Foreskin keratinocyte (primary cell): ENCODE measurements at places on chromosomes 2 and 18.

DNA sequence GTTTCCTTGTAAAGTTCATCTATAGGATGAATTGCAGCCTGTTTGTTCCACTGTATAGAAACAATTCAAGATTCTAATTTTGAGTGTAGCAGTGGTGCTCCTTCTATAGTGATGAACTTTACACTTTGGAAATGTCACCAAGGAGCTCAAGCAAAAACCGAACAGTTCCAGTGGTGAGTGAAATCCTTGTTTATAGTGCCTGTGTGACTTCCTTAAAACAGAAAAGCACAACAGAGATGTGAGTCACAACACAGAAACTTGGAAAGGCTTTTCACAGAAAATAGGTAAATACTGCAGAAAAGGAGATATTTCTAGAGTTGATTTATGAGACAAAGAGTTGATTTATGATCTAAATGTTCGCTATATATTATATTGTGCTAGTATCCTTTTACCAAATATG lies 482.0 kb downstream of the PTPRM start:
- DNase-seq, result no peak

- no peak for DNase-seq
These were observed 5.9 kb downstream of the GEN1 start for GRCh38 chr2:17759805-17760204.

- peak; percentile 39 for DNase-seq
These were observed 122.6 kb downstream of the CABLES1 start for GRCh38 chr18:23257686-23258565.

- peak; percentile 32 for DNase-seq
These were observed 139.7 kb downstream of the LRP2 start for GRCh38 chr2:169222665-169223064.

DNA sequence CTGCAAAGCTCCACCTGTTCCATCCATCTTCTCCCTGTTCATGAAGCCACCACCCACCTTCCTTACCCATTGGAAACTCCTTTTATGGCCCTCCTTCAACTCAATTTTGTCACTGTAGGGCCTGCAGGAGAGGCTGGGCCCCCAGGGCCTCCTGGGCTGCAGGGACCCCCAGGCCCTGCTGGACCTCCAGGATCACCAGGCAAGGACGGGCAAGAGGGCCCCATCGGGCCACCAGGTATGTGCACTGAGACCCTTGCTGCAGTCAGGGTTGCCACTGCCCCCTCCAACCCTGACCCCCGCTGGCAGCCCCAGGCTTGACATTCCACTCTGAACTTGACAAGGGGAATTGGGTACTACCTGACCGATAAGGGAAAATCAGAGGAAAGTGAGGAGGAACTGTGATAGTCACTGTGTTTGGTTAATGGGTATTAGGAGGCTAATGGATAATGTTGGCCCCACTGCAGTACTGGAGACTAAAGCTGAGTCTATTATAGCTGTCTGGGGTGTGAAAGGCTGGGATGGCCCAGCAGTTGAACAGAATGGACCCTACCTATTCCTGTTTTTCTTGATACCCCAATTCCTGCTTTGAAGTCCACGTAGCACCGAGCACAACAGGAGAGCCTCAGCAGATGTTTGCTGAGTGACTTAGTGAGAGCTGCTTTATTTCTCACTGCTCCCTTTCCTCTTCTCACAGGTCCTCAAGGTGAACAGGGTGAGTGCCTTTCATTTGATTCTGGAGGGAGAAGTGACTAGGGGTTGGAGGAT lies 2.1 kb upstream of the KHK start:
- DNase-seq, result no peak

DNA sequence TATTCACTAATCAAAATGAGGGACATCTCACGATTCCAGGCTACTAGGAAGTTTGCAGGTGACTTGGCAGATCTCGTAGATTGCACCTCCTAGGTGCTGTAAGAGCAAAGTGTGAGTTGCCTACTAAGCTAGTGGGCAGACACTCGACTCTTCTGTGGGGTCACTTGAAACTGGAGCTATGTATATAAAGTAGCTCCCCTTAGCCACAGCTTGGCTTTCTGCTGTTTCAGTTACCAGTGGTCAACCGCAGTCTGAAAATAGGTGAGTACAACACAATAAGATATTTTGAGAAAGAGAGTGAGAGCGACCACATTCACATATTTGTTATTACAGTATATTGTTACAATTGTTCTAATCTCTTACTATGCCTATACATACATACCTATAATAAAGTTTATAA lies 23.3 kb downstream of the CTAGE1 start:
- no peak for DNase-seq

DNA sequence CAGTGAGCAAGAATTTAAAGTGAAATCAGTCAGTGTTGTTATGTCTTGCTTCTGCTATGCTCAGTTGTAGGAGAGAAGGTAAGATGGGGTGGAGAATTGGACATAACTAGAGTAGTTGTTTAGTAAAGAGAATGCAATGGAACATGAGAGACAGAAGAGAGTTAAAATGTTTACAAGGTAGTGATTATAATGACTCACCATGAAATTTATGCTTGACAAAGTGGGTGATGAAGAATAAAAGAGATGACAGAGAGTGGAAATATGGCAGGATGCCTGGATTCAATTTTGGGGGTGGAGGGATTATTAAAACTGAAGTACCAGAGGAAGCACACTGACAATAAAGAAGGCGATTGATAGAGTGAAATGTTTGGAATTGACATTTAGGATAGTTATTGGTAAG lies 10.6 kb downstream of the SCG2 start:
- DNase-seq, result no peak

- DNase-seq, result no peak
These were observed 164.2 kb downstream of the CTIF start for GRCh38 chr18:48703028-48703386.

DNA sequence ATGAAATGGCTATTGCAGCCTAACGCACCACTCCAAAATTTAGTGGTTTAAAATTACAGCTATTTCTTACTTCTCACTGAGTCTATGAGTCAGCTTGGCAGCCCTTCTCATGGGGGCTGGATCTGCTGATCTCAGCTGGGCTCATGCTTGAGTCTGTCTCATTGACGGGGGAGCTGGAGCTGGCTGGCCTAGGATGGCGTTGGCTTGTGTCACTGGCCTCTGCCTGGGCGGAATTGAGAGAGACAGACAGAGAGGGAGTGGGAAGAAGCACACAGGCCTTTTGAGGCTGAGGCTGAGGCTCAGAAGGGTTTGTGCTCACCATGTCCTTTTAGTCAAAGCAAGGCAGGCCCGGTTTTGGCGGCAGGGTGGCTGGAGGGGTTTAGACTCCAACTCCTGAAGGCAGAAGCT lies 412.1 kb upstream of the MYT1L start:
- peak; percentile 89 for DNase-seq

DNA sequence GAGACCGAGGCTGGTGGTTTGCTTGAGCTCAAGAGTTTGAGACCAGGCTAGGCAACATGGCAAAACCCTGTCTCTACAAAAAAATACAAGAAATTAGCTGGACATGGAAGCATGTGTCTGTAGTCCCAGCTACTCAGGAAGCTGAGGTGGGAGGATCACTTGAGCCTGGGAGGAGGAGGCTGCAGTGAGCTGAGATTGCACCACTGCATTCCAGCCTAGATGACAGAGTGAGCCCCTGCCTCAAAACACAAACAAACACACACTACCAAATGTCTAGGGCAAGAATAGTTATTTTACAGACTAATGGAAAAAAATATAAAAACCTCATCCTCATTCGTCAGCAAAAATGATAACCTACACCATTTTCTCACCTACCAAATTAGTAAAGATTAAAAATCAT lies 15.3 kb downstream of the BUB1 start:
- DNase-seq, result no peak

GRCh38 chr18:55088561-55088960 lies 129.3 kb upstream of the CCDC68 start:
- DNase-seq, result no peak

DNA sequence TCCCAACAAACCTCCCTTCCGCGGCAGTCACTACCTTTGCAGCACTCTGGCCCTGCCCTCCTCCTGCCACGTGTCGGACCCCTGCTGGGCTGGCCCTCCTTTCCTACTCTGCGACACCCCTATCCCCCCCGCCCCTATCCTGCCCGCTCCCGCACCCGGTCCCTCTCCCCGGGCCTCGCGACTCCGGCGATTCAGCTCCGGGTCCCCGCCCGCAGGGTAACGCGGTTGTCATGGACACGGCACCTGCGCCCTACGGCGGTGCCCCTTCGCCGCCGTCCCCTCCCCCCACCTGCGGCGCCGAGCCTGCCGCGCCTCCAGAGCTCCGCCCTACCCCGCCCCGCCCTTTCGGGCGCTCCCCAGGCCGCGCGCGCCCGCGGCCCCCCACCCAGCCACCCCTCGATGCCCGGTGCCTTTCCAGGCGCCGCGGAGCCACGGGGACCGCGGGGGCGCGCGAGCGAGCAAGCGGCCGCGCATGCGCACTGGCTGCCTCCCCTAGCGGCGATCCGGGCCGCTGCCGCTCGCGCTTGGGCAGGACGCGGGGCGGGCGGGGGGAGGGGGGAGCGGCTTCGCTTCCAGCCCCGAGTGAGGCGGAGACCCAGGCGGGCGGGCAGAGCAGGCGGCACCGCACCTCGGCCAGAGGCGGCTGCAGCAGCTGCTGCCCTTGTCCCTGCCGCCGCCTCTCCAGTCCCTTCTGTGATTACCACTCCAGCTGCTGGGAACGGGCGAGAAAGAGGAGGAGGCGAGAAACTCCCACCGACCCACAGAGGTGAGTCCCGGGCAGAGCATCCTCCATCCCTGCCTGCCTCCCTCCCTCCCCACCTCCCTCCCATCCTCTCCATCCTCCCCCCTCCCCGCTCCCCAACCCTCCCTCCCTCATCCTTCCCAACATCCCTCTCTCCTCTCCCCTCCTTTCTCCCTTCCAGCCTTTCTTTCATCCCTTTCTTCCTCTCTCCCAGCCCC lies at the start of gene CTNNA2:
CTNNA2 (plus strand) TSS at position 610 of the 960 bp plus-strand sequence.
- no peak for DNase-seq

DNA sequence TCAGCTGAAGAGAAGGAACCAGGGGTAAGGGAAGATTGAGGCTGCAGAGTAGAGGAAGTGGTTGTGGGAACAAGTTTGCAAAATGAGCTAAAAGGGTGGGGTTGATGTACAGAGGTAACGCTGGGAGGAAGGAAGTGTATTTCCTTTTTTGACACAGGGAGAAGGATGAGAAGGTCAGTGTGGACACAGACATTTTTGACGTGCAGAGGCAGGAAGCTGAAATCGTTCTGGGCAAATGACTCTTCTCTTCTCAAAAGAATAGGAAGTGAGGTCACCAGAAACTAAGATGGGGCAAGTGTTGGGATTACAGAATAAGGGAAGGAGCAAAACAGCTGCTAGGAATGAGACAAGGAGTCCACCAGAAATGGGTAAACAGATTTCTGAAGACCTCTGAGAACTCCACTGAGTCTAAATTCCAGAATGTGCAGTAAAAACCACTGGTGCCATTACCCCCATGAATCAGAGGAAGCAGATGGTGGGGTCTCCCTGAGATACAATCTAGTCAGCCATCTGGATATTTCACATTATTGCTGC lies 20.0 kb upstream of the RNF149 start:
- peak; percentile 92 for DNase-seq

DNA sequence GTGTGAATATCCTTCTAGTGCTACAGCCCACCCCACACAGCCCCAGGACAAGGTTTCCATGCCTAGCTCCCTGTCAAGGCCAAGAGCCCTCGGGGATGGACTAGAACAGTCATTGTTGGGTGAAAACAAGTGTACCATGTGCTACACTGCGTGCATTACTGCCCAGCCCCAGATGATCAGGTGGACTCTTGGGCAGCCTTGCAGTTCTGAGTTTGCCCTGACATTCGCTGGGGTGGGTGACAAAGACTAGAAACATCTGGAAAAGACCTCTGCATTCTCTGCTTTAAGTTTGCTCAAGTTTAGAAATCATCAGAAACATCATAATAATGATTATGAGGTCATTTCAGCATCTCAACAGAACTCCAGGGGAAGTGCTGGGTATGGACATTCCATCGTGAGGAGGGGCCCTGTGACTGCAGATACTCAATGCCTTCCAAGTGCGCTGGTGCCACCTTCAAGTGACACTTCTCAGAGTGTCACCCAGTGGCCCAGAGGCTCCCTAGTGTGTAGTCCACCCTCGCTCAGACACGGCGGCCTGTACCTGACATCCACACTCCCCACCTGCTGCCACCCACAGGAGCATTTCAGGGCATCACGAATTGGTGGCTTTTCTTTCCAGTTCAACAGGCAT lies 5.3 kb upstream of the PXDN start:
- DNase-seq, result no peak

- DNase-seq, result peak; percentile 65
These were observed 67.4 kb upstream of the GALNT5 start for GRCh38 chr2:157190151-157190550.
